Muscle of leg (tissue), 16 donors: ENCODE measurements at places on chromosomes 1 and 21. TPM values are rescaled to one million over a fixed set of nuclear protein-coding genes. Genes with fewer than 3 reads are reported as not detected.

PCSK9 gene
- total RNA-seq = 3.1 TPM

OR2T33 gene
- not detected for total RNA-seq

SYTL1 gene
- total RNA-seq = 0.62 TPM

FAM72D gene
- 0.71 TPM for total RNA-seq

GJA9 gene
- total RNA-seq = not detected

LAD1 gene
- total RNA-seq = 5.1 TPM

NBPF9 gene
- 21.2 TPM for total RNA-seq

SLC37A1 gene
- total RNA-seq = 2.3 TPM

CYP4Z1 gene
- total RNA-seq = 0.18 TPM

DDR2 gene
- total RNA-seq = 58.2 TPM

C21orf91 gene
- 10.2 TPM for total RNA-seq

DNAI4 gene
- 9.2 TPM for total RNA-seq

COL8A2 gene
- total RNA-seq = 35.7 TPM

RCSD1 gene
- 40.8 TPM for total RNA-seq

RNF115 gene
- total RNA-seq = 13.7 TPM

KDF1 gene
- total RNA-seq = not detected

ACBD6 gene
- 51.6 TPM for total RNA-seq

CELA2A gene
- 0.13 TPM for total RNA-seq

LAMC2 gene
- 0.71 TPM for total RNA-seq

NVL gene
- 21.1 TPM for total RNA-seq

KLF18 gene
- total RNA-seq = not detected

RAB42 gene
- 8.7 TPM for total RNA-seq

C1orf167 gene
- 20.6 TPM for total RNA-seq

BCL2L15 gene
- total RNA-seq = 0.75 TPM

AJAP1 gene
- total RNA-seq = 0.58 TPM

OR2T27 gene
- total RNA-seq = not detected

RTCA gene
- 25.0 TPM for total RNA-seq

NIT1 gene
- 29.1 TPM for total RNA-seq

KMO gene
- total RNA-seq = 0.27 TPM

IQGAP3 gene
- total RNA-seq = 5.3 TPM

CYP4X1 gene
- 3.0 TPM for total RNA-seq

TSPAN2 gene
- 17.6 TPM for total RNA-seq

TOMM20 gene
- total RNA-seq = 83.3 TPM

ARTN gene
- total RNA-seq = 0.49 TPM

CNR2 gene
- under 0.01 TPM for total RNA-seq

B3GALT2 gene
- total RNA-seq = 10.9 TPM

SUSD4 gene
- 2.7 TPM for total RNA-seq

SOAT1 gene
- total RNA-seq = 6.9 TPM

TSTD1 gene
- 28.8 TPM for total RNA-seq

CLCA2 gene
- total RNA-seq = not detected

LCE1A gene
- total RNA-seq = not detected

ARHGEF19 gene
- total RNA-seq = 1.3 TPM

FTCD gene
- total RNA-seq = 0.66 TPM

CD34 gene
- total RNA-seq = 62.2 TPM

TMEM82 gene
- total RNA-seq = not detected

RGSL1 gene
- not detected for total RNA-seq
